GM20000 (cell line): ENCODE measurements at places on chromosomes 16 and 17.

- DNase-seq = peak; percentile 83
Observed at GRCh38 chr16:71412270-71413160, 29.3 kb downstream of the TLE7 start.

- no peak for DNase-seq
Observed at GRCh38 chr16:23089111-23089510, 60.1 kb downstream of the USP31 start.

DNA sequence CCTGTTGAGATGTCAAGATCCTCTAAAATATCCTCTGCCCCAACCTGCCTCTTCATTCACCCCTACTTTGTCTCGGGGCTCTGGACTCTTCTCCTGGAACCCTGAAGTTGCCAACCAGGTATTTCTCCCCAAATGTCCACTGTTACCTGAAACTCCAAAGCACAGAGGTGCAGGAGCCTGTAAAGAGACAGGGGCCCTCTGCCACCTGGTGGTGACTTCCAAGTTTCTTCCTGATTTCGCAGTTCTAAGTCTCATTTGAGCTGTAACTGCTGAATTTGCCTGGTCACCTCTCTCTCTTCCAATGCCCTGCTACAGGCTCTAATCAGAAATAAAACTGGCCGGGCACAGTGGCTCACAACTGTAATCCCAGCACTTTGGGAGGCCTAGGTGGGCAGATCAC, 77.1 kb upstream of the RCVRN start:
- no peak for DNase-seq

DNA sequence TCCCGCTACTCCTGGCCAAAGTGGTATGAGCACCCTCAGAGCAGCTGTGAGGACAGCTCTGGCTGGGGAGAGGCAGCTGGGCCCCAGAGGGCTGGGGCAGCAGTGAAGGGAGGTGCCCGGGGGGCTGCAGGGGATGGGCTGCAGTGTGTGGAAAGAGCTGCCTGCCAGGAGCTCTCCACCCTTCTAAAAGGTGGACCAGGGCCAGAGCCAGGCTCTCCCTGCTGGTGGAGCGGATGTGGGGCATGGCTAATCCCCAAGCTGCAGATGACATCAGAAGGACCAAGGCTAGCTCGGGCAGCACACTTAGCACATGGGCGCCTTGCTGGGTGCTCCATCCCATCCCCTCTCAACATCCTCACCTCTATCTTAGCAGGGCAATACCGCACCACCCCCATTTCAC, 103.1 kb downstream of the SDK2 start:
- DNase-seq = no peak

DNA sequence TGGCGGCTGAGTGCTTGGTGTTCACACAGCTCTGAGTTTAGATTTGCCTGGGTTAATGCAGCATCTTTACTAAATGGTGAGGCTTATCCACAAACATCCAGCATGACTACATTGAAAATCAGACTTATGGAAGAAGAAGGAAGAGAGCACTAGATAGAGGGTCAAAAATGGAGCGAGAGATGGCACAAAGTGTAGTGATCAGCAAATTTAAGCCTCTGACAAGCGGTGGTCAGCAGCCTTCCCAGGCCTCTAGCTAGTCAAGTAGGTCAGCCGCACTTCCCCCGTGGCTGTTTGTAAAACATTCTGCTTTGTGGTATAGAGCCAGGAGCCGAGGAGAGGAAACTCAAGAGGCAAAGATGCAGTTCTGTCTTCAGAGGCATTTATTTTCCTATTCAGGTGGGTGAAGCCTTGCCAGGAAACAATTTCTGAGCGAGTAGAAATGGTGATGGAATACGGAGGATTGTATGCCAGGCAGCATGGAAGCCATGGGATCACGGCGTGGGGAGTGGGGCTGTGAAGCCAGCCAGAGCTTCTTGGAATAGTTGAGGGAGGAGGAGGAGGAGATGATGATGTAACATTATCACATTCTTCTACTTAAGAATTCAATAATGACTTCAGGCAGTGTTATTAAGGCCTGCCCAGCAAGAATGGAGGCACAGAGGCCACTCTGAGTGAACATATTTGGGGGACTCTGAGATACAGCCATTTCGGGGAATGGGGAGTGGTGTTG, 118.9 kb downstream of the MSI2 start:
- DNase-seq = no peak

DNA sequence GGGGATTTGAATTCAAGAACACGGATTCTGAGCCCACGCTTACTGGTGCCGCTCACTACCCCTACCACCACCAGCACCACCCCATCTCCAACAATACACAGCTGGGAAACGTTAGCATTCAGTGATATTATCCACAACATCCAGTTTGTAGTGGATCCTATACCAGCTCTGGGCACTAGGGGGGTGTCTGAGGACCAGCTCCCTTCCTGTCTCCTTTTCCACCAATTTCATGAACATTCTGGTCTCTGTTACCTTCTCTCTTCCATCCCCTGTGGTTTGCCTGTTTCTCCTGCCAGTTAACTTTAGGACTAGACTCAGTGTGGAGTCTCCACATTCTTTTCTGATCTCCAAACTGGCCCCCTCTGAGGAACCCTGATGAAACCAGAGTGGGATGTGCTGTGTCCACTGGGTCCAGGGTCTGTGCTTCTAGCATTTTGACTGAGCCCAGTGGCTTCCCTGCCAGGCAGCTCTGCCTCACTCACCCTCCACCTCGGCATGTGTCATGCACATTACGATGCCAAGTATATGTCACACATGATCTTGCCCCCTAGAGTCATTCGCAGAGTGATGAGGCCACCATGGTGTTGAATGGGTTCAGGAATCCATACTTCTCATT, 187.0 kb upstream of the CDH13 start:
- DNase-seq = peak; percentile 33

DNA sequence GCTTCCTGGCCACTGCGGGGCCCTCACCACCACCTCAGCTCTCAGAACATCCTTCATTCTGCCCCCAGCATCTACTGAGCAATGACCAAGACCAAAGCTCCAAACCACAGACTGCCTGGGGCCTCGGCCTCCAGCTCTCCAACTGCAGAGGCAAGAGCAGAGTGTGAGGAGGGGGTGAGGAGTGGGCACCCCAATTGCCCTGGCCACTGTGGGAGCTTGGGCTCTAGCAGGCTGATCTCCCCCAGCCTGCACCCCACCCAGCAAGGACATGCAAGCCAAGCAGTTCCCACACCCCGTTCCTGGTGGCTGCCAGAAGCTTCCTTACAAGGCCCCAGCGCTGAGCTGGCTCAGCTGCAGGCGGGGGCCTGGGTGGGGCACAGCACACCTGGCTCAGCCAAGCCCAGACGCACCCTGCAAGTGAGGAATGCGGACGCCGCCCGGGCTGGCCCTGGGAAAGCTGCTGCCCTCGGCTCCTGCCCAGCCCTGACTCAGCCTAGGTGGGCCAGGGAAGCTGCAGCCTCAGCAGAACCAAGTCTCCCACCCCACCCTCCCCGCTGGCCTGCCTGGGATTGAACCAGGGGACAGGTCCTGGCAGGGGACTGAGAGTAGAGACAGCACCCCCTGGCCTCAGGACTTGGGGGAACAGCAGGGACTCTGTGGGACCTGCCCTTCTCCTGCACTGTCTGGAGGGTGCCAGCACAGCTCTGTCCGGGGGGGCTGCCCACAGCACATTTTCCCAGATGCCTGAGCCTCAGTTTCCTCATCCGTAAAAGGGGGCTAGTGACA, 29.7 kb upstream of the KRT17 start:
- no peak for DNase-seq

DNA sequence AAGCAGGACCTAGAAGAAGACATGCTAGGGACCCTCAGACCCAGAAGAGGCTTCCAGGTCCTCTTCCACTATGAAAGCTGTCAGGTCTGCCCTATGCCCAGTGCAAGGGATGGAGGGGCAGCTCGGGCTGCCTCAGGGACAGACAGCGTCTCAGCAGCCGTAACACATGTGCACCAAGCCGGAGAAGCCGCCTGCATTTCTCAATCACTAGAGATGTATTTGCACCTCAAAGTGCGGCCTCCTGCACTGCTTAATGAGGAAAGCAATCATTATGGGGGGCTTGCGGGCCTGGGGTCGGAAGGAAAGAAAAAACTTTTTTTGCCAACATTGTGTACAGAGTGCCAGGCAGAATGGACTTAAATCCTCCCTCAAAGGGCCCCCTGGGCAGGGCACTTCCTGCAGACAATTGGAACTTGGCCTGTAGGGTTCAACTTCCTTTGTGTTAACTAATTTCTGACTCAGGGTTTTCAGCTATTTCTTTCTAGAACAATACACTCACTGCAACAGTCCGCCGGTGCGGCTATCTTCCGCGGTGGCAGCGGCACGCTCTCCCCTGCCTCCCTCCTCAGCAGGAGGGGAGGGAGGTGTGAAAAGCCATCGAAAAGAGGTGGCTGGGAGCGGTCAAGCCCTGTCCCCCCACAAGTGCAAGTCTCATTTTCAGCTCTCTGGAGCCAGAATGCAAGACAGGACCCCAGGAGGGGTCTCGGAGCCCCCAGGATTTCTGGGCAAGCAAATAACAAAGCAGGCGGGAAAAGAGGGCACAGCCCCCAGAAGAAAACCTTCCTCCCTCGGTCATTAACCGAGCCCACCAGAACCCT, 101.2 kb downstream of the ZNF423 start:
- no peak for DNase-seq

GRCh38 chr17:47711366-47712099, 17.6 kb downstream of the TBKBP1 start:
- no peak for DNase-seq

DNA sequence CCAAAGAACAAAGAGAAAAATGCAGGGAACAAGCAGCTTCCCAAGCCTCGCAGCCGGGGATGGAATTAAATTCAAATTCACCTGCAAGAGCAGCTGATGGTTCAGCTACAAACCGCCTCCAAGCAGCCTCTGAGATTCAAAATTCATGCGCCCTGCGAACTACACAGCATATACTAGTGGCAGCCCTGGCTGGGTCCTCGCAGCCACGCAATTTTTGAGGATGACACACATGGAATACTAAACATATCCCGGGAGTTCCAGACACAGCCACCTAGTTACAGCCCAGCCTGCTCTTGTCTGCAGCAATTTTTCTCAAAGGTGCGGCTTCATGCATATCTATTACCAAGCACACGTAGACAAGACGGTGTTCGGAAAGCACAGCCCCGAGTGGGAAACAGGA, 35.9 kb upstream of the KIFC3 start:
- DNase-seq = no peak

- DNase-seq = no peak
Observed at GRCh38 chr16:49929626-49930025, 73.7 kb upstream of the ZNF423 start.
